ENCODE measurements at places on chromosomes 3 and 15.

- DNase-seq: no peak
Observed at GRCh38 chr3:146280864-146281263, 30.0 kb upstream of the PLSCR4 start.

DNA sequence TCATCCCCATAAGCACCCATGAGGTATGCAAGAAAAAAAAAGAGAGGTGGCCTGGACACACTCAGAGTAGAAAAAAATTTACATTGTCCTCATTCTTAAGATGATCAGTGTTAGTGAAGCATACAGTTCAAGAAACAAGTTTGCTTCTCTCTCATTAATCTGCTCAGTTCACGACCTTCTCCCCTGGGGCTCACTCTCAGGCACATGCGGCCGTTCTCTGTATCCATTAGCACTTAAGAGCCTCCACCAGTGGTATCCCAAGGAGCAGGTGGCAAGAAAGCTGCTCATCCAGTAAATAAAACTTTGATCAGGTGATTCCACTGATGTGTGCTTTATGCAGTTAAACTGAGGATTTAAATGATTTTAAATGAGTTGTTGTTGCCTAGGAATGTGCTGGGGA lies 57.4 kb downstream of the ARHGAP31 start:
- DNase-seq: no peak

DNA sequence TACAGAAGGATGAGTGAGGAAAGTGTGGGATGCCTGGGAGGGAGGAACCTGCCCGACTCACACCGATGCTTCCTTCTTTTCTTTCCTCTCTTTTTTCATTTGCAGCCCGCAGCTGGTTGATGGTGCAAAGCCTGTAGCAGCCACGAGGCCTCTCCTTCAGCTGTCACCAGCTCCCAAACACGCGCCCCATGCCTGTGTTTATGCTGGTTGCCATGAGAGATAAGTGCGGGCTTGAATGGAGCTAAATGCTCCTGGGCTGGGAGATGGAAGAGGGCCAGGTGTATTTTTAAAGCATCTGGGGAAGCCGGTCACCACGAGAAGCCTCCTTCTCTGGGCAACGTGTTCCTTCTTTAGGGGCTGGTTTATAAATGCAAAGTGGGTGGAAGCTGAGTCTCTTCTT lies 9.3 kb downstream of the COLQ start:
- no peak for DNase-seq

- DNase-seq: no peak
Observed at GRCh38 chr15:90929246-90930019, 2.9 kb downstream of the HDDC3 start.

- DNase-seq: no peak
Observed at GRCh38 chr3:181773921-181774320, 62.2 kb downstream of the SOX2 start.

DNA sequence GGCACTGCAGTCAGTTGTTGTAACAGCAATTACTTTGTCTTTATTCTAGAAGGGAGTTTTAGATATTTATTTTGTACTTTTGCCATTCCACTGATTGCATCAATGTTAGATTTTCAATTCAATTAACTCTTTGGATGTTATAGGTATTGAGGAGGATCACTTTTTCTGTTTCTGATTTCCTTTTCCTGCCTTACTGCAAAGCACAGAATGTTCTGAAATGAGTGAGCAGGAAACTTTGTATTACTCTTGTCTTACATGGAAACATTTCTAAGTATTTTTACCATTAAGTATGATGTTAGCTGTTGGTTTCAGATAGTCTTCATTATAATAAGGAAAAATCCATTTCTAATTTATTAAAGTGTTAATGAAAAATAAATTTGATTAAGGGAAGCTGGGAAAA lies 80.5 kb downstream of the OSBPL10 start:
- DNase-seq: no peak

DNA sequence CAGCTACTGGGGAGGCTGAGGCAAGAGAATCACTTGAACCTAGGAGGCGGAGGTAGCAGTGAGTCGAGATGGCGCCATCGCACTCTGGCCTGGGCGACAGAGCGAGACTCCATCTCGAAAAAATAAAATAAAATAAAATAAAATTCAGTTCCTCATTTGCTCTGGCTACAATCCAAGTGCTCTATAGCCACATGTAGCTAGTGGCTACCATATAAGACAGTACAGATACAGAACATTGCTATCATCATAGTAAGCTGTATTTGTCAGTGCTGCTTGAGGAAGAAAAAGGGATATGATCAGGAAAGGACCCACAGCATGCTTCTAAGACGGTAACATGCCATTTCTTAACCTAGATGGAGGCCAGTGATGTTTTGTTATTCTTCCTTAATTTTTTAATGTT lies 88.7 kb upstream of the CDAN1 start:
- DNase-seq: no peak

GRCh38 chr3:9088441-9089353 lies 125.4 kb upstream of the RAD18 start:
- no peak for DNase-seq

DNA sequence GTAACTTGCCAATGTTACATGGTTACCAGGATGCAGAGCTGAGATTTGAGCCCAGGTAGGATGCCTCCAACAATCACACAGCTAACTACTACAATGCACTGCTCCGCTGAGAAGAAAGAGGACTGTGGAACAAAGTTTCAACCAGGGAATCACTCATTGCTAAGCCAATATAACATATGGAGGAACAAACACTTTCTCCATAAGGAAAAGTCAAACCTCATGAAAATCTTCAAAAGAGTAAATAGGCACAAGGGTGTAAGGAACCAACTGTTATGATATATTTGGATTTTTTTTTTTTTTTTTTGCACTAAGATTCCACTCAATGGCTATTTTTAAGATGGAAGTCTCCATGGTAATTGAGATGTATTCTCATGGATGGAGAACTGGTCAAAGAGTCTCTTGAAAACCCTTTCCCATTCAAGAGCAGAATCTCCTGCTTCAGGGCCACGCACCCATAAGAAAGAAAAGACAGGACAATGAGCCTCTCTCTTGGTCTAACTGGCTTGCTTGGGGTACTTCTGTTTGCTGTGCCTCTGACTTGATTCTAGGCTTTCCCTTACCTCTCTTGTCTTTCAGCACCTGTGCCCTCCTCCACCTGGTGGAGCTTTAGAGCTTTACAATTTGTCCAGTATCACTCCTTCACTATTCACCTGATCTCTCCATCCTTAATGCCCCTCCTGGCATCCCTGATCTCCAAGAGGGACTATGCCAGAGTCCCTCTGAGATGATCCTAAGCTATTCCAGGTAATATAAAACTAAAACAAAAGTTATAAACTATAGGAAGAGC lies 252.8 kb downstream of the NTRK3 start:
- DNase-seq: no peak

GRCh38 chr3:113532698-113533533 lies 561 bp downstream of the SIDT1 start:
- DNase-seq: peak; percentile 59

DNA sequence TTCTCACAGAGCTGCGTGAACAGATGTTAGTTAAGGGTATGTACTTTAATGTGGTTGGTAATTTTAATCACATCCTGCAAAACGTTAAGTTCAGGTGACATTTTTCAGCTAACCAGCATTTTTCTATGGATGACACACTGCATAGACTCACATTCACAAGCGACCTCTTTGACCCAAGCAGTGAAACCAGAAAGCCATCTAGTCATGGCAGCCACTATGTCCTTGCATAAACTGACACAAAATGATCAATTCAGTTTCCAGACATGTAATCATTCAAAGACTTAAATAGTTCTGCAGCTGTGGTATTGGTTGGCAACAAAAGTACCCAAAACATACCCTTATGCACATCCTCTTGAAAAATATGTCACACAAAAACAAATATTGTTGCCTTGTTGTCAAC lies 7.4 kb upstream of the CAPN7 start:
- DNase-seq: no peak

DNA sequence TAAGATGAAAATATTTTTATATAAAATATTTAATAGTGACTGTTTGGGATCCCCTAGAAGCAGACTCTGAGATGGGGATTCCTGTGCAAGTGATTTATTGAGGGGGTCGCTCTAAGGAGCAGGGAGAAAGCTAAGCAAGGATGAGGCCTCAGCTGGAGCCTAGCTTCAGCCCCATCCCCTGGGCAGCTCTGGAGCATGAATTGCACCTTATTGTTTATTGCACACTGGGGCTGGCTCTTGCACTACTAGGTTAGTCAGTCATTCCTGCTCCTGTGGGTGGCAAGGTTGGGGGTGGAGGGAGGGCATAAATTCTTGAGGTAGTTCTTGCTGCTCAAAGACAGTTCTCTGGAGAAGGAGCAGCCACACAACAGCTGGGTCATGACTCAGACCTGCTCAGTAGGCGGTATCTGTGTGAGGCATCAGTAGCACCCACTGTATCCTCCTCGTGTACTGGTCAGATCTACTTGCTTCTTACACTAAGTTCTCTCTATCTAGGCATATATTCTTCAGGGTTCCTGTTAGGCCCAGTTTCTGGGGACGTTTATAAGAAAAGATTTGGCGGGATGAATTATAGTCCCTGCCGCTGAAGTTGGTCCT lies 27.2 kb upstream of the TNFSF10 start:
- peak; percentile 77 for DNase-seq

GRCh38 chr3:45191924-45192417 lies 34.1 kb downstream of the TMEM158 start:
- no peak for DNase-seq

DNA sequence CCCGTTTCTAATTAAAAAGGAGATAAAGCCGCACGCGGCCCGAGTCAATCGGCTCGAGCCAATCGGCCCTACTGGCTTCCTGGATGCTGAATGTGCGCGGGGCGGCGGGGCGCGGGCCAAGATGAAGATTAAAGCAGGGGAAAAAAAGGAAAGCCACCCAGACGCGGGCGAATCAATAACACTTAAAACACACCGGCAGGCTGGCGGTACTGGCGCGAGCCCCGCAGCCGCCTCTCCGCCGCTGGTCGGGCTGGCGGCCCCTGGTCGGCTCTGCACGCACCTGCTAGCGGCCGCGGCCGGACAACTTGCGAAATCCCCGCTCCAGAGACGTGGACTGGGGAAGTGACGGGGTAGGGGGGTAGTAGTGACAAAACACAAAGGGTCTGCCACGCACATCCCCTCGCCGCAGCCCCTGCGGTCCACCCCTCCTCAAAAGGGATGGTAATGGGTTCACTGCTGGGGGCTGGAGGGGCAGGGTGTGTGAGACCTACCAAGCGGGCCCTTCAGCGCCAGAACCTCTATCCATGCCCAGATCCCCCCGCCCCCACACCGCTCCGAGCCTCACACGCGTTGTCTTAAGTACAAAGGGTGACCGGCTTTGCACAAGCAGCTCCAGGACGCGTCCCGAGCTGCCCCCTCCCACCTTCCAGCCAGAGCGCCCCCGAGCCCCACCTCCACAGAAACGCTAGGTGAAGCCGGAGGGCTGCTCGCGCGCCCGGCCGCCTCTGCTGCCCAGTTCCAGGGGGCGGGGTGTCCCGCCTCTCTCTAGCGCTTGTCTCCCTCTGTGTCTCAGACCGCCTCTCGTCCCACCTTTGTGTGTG lies 1.4 kb downstream of the WNT7A start:
- no peak for DNase-seq

DNA sequence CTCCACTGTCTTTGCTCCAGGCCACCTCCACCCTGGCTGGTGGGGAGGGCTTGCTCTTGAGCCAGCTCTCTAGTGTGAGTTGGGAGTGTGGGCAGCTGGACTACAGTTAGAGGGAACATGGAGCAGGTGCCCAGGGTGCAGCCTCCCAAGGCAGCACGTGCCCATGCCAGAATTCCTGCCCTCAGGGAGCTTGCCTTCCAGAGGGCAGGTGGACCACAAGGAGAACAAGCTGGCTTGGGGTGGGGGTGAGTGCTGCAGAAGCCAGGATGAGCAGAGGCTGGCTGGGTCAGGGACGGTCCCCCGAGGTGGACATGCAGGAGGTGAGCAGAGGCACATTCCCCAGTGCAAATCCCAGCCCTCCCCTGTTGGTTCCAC lies 89.5 kb downstream of the VGLL4 start:
- no peak for DNase-seq

DNA sequence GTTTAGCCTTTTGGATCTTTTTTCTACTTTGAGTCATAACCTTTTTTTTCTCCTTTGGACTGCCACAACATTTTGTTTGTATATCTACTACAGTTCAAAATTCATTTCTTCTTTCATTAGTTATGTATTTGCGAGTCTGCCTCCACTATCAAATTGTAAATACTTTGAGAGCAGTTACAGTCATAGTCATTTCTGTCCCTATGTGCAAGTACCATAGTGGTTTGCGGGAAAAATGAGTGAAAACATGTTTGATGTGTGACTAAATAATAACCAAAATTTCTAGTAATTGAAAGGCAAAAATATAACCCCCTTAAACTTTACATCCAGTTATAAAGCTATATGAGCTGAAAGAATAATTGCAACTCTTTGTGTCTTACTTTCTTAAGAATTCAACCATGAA lies 45.8 kb upstream of the CCDC50 start:
- DNase-seq: no peak

- no peak for DNase-seq
Observed at GRCh38 chr15:60385620-60386552, 11.9 kb downstream of the ANXA2 start.
